ENCODE measurements at places on chromosomes 5 and 9.

GRCh38 chr5:124736082-124736804 is 10.2 kb downstream of the ZNF608 start:
- no peak for DNase-seq

DNA sequence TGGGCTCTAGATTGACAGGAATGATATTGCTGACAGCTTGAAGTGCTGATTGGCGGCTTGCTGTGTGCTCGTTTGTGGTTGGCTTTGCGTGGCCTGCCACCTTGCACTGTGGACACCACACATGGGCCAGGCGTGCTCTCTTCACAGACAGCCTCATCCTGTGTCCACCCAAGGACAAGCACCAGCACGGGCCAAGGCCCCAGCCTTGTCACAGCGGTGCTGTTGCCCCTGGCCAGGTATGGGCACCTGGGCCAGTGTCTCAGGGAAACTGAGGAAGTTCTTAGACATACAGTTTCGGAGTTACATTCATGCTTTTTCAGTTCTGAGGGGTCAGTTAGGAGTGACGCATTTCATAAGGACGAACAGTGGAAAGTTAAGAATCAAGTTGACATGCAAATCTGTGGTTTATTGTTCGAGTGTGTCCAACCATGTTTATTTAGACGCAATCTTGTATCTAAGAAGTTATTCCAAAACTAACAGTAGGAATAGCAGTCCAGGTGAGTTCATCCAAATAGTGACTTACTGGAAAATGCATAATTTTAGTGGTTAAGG is 125.9 kb downstream of the EHMT1 start:
- no peak for DNase-seq

DNA sequence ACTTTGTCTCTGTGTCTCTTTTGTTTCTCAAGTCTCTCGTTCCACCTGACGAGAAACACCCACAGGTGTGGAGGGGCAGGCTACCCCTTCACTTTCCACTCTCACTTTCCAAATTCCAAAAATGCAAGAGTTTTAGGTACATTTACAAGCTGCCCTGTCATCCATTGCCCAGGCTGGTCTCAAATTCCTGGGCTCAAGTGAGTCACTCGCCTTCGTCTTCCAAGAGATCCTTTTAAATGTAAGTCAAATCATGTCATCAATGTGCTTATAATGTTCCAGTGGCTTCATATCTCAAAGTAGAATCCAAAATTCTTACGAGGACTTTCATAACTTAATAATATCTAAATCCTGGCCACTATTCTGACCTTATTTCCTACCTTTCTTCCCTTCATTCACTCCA is 20.4 kb upstream of the UGCG start:
- no peak for DNase-seq

DNA sequence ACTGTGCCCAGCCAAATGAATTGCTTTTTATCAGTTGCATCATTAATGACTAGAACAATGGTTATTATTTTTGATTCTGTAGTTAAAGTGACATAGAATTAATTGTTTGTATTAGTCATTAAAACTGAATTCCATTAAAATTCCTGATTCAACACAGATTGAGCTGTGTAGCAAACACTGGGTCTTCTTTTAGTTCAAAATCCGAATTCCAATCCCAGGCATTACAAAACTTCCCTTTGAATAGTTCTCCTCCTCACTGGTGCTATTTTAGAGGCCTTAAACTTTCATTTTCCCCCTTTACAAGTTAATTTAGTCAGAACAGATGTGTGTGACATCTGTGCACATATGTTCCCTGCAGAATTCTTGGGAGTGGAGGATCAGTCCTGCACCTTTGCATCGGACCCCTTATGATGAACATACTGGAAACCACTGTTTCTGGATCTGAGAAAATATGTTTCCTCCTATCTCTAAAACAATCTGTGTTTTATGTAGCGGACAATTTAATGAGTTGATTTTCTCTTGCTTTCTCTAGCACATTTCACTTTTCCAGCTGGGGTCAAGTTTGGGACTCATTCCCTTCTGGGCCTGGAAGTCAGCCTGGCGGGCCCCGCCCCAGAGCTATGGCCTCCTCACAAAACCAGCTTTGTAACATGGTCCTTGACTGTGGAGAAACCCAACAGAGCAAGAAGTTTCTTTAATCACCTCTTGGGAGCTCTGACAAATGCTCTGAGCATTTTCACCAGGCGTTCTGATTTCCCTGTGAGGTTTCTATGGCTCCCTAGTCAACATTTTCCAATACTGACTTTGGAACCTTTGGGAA is 87.9 kb upstream of the MAMDC2 start:
- no peak for DNase-seq

- no peak for DNase-seq
Observed at GRCh38 chr5:65967288-65968066, 41.1 kb downstream of the ERBIN start.

- no peak for DNase-seq
Observed at GRCh38 chr5:74054641-74055421, 428.8 kb downstream of the ARHGEF28 start.

All from activated T-helper 2 cell treated with anti-CD3 and anti-CD28 coated beads, Interferon-gamma antibody, Interleukin-2, Interleukin-4, amounts not matched to agents 10 μg/mL and 5 μg/mL and 100 μg/mL, durations not matched to agents 14 hours and 24 hours and 36 hours (primary cell).